ENCODE measurements at places on chromosomes 4 and X.
A peak's percentile ranks its signal among the peaks of the same experiment; 100 is the strongest.

DNA sequence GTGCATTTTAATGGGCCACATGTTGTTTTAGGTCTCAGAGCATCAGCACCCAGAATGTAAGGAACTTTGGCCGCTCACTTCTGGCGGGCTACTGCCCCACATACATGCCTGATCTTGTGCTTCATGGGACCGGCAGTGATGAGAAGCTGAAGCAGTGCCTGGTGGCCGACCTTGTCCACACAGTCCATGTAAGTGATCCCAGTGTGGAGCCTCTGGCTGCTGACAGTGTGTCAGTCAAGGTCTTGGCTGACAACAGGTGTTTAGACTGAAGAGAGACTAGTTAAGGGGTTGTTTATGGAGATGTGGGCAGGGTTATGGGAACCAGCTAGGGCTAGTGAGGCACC, 101.4 kb downstream of the FNIP2 start:
- DNase-seq = no peak

DNA sequence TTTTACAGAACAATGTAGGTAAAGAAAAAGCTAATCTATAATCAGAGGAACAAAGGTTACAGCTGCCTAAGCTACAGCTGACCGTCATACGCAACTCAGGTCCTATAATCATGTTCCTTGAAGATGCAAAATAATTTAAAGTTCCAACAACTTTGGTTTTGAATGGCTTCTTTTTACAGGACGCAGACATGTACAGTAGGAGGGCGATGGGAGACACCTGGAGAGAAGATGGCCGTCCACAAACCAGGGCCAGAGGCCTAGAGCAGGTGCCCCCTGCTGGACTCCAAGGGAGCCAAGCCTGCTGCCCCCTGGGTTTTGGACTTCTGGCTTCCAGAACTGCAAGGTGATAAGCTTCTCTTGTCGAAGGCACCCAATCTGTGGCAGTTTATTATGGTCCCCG, 10.6 kb downstream of the HGFAC start:
- DNase-seq = no peak

DNA sequence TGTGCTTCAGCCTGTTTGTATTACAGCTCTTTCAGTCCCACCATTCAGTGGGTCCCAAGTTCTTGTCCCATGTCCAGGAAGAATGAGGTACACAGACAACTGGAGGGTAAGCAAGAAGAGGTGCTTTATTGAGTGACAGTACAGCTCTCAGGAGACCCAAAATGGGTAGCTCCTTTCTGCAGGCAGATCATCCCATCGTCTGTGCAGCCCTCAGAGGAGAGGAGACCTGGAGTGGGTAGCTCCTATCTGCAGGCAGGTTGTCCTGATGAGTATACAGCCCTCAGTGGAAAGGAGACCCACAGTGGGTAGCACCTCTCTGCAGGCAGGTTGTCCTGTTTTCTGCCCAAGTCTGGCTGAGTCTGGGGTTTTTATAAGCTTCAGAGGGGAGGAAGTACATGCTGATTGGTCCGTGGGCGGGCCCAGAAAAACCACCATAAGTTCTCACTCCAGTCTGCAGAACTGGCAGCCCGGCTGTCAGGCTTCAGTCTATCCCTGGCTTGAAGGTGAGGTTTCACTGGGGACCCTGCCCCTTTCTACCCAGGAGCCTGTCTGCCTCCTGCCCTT, 18.0 kb downstream of the GRK4 start:
- no peak for DNase-seq

- DNase-seq = no peak
Observed at GRCh38 chrX:79153348-79153747, 8.9 kb downstream of the GPR174 start.

DNA sequence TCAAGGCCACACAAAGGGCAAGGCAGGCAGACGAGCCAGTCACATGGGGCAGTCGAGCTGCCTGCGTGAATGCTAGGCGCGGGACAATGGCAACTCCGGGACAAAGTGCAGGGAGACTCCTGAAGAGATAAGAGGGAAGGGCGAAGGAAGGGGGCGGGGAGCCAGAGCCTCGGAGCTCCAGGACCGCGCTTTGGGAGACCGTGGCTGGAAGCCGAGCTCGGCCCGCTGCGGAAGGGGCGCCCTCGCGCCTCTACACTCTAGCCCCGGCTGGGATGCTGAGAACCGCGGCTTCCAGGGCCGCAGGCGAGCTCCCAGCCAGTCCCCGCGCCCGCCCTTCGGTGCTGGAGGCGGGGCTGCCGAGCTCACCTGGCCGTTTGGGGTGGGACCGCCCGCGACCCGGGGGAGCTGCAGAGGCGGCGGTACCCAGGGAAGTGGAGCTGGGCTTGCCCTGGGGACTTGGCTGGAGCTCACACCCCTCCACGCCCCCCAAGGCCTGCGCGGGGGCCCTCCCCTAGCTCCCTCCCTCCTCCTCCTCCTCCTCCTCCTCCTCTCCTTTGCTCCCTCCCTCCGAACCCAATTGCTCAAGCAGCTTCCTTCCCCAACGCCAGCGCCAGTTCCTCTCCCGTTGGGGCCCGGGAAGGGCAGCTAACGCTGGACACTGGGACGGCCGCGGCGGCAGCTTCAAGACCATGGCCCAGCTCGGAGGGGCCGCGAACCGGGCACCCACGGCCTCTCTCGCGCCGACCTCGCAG, at the start of gene SOWAHD:
Gene SOWAHD, plus strand, starts transcription at position 610 of the 752 bp plus-strand sequence. Its CDS starts 80 bp downstream, at position 690.
- DNase-seq = peak; percentile 34

All from stimulated activated naive B cell treated with anti-CD40 and anti-IgM and Interleukin-4, amounts not matched to agents 10 μg/mL and 1 μg/mL and 100 μg/mL, for 72 hours (primary cell).